Activated T-helper 1 cell treated with anti-CD3 and anti-CD28 coated beads, Interleukin-2, amount 50 U/mL, for 16 hours (primary cell): ENCODE measurements at places on chromosomes 7 and 10.

DNA sequence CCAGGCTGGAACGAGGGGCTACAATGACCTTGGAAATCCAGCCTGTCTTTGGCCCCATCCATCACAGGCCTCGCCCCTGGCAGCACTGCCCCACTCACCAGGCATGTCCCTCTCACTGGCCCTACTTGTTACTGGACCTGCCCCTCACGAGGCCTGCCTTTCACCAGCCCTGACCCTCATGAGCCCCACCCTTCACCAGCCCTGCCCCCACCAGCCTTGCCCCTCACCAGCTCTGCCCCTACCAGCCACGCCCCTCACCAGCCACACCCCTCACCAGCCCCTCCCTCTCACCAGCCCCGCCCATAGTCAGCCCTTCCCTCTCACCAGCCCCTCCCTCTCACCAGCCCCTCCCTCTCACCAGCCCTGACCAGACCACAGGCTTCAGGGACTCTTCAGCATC, 57.8 kb downstream of the COL26A1 start:
- DNase-seq, result no peak

- no peak for DNase-seq
Measured at GRCh38 chr10:71848325-71849275, 2.5 kb downstream of the PSAP start.

GRCh38 chr7:94195201-94195600, 191.0 kb upstream of the BET1 start:
- no peak for DNase-seq

DNA sequence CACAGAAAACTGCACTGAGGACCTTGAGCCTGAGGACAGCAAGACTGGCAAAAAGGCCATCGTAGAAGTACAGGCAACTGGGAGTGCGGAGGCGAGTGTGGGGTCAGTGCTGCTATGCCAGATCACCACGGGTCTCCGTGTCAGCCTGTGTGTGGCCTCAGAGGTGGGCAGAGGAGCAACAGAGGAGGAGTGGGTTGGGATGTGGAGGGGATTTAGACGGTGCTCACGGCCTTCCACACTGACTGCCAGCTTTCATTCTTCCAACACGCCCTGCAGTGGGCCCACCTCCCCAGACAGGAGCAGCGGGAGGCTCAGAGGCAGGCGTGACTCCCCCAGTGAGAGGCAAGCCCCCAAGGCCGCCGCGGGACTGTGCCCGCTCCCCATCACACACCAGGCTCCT, 17.0 kb upstream of the ZMIZ1 start:
- no peak for DNase-seq

- DNase-seq, result no peak
Measured at GRCh38 chr10:119339109-119339508, 131.7 kb downstream of the GRK5 start.

- peak; percentile 79 for DNase-seq
Measured at GRCh38 chr7:152436111-152436930, 518 bp upstream of the KMT2C start.

DNA sequence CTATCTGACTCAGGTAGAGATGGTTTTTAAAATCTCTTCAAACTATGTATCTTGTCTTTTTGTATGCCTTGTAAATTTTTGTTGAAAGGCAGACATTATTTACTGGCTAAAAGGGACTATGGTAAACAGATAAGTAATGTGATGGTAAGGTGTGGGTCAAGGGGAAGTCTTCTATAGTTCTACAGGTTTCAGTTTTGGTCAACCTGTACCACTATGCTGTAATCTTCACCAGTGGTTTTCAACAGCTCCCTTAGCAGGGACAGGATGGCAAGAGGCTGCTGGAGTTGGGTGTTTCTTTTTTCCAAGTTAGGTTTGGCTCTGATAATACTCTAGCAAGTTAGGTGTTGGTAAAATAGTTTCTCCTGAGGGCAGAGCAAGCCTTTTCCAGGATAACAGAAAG, 32.7 kb upstream of the FZD8 start:
- no peak for DNase-seq

GRCh38 chr10:93211991-93212390, 138.3 kb downstream of the CYP26A1 start:
- no peak for DNase-seq

GRCh38 chr7:16929146-16929762, 47.5 kb upstream of the AGR3 start:
- DNase-seq, result no peak

DNA sequence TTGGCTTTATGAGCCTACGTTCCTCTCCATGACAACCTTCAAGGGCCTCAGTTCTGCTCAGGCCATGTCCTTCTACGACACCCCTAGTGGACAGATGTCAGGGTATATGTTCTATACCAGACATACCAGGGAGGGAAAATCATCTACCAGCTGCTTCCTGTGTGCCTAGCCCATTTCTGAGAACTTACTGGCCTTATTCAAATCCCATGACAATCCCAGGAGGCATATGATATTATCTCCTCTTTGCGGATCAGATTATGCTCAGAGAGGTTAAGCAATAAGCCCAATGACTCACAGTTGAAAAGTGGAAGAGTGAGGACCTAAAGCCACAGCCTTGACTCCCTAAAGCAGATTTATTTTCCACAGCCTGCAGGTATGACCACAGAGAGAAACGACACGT, 139.3 kb downstream of the GLI3 start:
- no peak for DNase-seq

DNA sequence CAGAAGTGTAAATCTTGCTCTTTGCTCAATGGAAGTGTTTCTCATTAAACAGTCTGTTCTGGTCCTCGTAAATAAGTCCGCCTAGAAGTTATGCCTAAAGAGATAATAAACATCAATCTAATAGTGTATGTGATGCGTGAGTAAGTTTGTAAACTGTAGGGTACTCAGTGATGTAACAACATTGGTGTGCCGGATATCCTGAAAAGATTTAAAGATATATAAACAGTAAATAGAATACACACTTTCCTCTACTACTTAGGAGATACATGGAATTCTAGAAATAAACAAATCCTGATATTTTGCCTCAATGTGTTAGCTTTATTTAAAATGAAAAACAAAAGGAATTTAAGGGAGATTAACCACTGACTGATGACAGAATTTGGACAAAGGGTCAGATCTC, 123.5 kb downstream of the AHR start:
- no peak for DNase-seq
